ENCODE measurements at places on chromosomes 11 and 22.

DNA sequence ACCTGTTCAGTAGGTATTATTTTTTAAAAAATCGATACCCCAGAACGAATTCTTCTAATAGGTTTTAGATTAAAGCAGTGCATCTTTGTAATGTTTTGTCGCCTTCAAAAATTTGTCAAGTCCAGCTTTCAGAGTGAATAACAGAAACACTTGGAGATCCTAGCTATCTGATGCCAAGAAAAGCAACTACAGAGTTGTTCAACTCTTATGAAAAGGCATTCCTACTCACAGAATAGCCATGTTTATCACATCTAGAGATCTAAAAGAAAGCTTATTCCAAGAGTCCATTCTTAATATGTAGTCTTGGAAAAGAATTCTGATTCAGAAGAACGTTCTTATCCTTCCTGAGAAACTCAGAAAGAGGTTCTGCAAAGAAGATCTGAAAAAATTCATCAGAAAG, 268.5 kb downstream of the TTC28 start:
- no peak for DNase-seq

GRCh38 chr11:14373941-14374646, 15.1 kb upstream of the RRAS2 start:
- no peak for DNase-seq

- DNase-seq, result no peak
Measured at GRCh38 chr22:29872144-29872893, 10.7 kb upstream of the MTMR3 start.

GRCh38 chr11:130086669-130087068, 17.0 kb downstream of the APLP2 start:
- no peak for DNase-seq

DNA sequence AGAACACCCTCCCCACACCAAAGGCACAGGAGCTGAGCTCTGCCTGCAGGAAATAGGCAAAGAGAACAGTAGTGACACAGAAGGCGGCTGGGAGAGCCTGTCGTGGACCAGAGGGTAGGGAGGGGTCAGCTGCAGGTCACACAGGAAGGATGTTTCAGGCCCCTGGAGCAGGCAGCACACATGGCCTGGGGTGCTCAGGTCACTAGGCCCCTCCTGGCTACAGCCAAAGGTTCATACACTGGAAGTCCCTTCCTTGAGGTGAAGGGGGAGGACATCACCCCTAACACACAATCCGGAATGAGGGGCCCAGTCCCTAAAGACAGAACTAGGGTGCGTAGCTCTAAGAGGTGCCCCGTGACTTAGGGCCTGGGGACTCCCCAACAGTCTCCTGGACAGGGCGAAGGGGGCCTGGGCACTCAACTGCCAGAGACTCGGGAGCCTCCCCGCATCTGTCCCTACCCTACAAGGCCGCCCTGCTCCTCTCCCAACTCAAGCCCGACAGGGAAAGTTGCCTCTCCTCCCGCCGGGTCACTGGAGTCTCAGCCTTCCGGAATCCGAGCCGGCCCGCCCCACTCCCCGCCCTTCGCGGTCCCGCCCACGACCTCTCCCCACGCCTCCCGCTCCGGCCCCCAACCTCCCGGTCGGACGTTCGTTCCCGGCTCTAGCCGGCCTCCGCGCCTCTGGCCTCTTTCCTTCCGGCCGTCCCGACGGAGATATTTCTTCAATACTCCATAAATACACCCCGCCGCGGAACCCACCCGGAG, at the start of gene CYB5R2:
CYB5R2 (minus strand) TSS at position 541 of the 764 bp plus-strand sequence. CDS start 675 bp downstream, outside the sequence.
- DNase-seq, result no peak

DNA sequence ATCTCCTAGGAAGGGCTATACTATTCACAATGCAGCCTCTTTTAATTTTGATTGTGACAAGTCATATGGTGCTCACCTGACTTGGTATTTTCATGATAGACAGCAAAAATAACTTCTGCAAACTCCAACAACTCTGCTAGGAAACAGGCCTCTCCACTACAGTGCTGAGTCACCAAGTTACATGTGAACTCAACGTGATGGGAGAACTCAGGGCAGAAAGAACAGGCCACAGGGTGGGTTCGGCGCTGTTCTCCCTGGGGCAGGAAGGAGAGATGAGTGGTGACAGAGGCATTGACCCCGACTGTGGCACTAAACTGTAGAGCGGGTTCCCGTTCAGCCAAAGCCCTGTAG, 76.6 kb upstream of the UCP3 start:
- DNase-seq, result no peak

DNA sequence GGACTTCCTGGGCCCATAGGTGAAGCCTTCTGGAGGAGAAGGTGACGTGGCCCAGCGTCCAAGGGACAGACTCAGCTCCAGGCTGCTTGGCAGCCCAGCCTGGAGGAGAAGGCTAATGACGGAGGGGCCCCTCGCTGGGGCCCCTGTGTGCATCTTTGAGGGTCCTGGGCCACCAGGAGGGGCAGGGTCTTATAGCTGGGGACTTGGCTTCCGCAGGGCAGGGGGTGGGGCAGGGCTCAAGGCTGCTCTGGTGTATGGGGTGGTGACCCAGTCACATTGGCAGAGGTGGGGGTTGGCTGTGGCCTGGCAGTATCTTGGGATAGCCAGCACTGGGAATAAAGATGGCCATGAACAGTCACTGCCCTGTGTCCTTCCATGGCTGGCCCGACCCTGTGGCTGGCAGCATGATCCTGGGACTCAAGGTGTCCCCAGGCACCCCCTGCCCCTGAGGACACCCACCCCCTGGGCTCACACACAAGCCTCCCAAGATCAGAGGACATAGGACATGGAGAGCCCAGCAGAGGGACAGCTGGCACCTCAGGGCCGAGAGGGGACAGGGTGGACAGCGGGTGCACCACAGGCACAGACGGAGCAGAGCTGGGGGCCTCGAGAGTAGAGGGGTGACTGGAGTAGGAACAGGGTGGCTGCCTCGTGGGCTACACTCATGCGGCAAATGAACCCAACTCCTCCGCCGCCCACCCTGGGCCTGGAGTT, 10.1 kb downstream of the SIGIRR start:
- DNase-seq, result no peak

DNA sequence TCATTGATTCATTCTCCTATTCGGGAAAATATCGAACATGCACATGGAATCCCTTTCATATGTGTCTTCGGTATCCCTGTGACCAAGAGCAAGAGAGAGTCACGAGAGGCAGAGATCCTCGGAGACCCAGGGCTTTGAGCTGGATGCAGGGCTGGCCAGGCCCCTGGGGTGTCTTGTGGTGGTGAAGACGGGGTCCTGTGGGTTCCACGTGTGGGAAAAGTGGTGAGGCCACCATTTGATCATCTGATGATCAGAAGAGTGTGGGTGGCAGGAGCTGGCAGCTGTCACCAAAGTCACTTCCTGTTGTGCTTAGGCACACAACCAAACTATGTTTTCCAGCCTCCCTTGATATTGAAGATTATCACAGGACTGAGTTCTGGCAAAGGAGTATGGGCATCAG, 94.0 kb downstream of the BRD1 start:
- DNase-seq, result no peak

GRCh38 chr11:79276736-79277325, 164.0 kb downstream of the TENM4 start:
- DNase-seq, result no peak

- DNase-seq, result no peak
Measured at GRCh38 chr11:64849598-64850356, 5.3 kb upstream of the CDC42BPG start.

DNA sequence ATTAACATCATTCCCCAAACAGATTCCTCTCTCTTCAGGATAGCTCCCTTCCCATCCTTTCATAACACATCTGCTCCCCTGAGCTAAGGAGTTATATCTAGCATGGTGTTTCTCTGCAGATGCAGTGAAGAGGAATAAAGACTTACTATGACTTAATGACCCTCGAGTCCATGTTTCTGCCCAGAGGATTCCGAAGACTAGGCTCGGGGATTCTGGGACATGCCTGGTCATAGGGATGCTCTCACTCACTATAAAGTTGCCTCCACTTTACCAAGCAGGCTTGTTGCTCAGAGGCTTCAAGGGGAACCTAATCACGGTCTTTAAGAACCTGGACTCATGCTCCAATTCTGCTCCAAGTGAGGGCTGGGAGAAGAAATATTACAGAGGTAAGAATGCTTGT, at the start of gene OR52E4:
OR52E4 (plus strand) TSS at position 301 of the 400 bp plus-strand sequence. CDS start 3,664 bp downstream, outside the sequence.
- no peak for DNase-seq

- DNase-seq, result no peak
Measured at GRCh38 chr11:95378111-95378510, 147.1 kb upstream of the SESN3 start.

GRCh38 chr11:132712466-132712865, 819.8 kb downstream of the OPCML start:
- no peak for DNase-seq

- no peak for DNase-seq
Measured at GRCh38 chr22:32617903-32618302, 143.3 kb downstream of the FBXO7 start.

GRCh38 chr11:112925516-112926310, 35.5 kb upstream of the NCAM1 start:
- no peak for DNase-seq

- DNase-seq, result no peak
Measured at GRCh38 chr22:32752326-32752725, 49.2 kb upstream of the TIMP3 start.

DNA sequence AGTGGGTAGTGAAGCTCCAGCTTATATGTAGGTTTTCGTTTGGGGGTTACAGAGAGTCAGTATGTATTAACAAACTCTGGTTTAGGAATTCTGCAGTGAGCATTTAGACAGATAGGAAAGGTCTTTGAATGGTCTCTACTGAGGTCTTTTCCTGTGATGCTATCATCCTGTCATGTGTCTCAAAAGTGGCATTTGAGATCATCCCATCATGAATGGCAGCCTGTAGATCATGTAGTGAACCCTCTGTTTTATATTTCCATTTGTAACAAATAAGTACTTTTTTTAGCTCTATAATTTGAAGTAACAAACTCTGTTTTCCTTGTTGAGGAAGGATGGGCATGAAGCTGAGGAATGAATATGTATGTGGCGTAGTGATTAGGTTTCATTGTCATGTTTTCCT, 76.2 kb downstream of the PPP6R3 start:
- DNase-seq, result no peak

GRCh38 chr11:123418351-123419114, 11.5 kb upstream of the GRAMD1B start:
- DNase-seq, result no peak

DNA sequence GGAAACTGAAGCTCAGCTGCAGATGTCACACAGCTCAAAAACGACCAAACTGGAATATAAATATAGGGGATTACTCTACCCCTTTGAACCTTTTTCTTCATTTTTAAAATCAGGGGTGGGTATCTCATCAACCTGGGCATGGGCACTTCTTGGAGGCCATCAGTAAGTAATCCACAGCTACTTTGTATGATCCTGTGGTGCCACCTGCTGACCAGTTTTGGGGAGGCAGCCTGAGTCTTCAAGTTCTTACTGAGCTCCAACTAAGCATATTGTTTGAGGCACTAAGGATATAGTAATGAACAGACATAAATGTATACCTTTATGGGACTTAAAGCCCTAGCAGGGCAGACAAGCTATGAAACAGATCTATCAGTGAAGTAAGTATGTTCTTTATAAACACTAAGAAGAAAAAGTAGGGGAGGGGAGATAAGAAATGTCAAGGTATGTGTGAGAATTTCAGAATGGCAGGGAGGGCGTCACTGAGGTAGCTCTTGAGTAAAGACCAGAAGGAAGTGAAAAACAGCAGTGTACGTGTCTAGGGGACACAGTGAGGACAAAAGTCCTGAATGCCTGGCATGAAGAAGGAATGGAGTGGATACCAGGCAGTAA, 18.4 kb downstream of the TUB start:
- peak; percentile 53 for DNase-seq

DNA sequence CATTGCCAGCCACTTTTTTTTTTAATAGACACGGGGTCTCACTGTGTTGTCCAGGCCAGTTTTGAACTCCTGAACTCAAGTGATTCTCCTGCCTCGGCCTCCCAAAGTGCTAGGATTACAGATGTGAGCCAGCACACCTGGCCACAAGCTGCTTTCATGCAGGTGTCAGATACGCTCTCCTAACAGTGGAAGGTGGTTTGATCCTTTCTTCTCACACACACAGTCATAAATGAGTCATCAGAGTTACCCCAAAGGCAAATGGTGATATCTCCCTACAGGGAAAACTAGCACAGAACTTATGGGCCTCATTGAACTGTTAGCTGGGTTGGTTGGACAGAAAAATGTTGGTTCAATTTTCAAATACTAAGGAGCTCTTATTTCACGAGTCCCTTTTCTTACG, 38.2 kb upstream of the UBASH3B start:
- DNase-seq, result no peak

- no peak for DNase-seq
Measured at GRCh38 chr22:39545386-39546365, 13.1 kb upstream of the RPS19BP1 start.

GRCh38 chr11:10659339-10660216, 34.0 kb downstream of the IRAG1 start:
- no peak for DNase-seq

- no peak for DNase-seq
Measured at GRCh38 chr11:116688202-116688540, 84.6 kb downstream of the BUD13 start.

DNA sequence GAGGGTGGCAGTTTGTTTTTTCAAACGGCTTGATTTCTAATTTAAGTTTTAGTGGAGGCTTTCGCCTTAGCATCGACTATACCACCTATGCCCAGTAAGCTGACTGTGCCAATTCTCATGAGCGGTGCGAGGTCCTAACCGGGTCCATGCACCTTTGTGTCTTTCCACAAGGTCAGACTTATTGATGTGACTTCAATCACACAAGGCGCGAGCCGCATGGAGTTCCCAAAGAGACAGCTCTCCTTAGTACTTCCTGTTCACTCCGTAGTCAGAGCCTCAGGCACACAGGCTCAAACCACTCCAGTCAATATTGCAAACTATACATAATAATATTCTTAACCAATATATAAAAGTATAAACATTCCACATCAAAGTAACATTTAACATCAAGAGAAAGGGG, 18.2 kb downstream of the ST14 start:
- DNase-seq, result no peak

DNA sequence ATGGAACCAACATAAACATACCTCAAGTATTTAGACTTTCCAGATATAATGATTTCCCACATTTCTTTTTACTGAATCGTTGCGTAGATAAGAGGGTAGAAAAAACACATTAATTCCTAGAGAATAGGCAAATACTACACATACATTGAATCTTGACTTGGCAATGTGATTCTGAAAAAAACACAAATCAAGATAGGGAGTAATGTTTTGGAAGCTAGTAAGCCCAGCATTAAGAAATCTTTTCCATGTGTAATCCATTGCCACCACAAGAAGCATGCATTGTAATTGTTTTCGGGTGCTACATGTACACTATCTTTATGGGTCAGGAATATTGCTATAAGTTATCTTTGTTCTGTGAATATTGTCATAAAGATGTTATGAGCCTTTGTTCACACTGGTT, 269.8 kb upstream of the PDGFD start:
- DNase-seq, result no peak

GRCh38 chr11:9923280-9923679, 259.4 kb downstream of the SWAP70 start:
- DNase-seq, result no peak

GRCh38 chr11:8357891-8358566, 94.4 kb upstream of the LMO1 start:
- DNase-seq, result no peak

- DNase-seq, result no peak
Measured at GRCh38 chr22:39416319-39416718, 16.7 kb downstream of the TAB1 start.

GRCh38 chr11:11072067-11072466, 214.2 kb upstream of the ZBED5 start:
- no peak for DNase-seq

- DNase-seq, result no peak
Measured at GRCh38 chr11:129163714-129164164, 28.4 kb downstream of the ARHGAP32 start.

GRCh38 chr22:44199164-44199563, 18.4 kb downstream of the PARVG start:
- no peak for DNase-seq
